ENCODE measurements at places on chromosomes 6 and 20. TPM values are rescaled to one million over a fixed set of nuclear protein-coding genes. Genes with fewer than 3 reads are reported as not detected.

The ENPP4 gene
- 5.4 TPM for total RNA-seq

The NOX3 gene
- not detected for total RNA-seq

The GJA10 gene
- total RNA-seq, result 0.32 TPM

The LAMP5 gene
- total RNA-seq, result not detected

The BPI gene
- total RNA-seq, result not detected

The CNKSR3 gene
- total RNA-seq, result 0.11 TPM

The SYCP2 gene
- 4.6 TPM for total RNA-seq

The KHDRBS2 gene
- total RNA-seq, result not detected

DNA sequence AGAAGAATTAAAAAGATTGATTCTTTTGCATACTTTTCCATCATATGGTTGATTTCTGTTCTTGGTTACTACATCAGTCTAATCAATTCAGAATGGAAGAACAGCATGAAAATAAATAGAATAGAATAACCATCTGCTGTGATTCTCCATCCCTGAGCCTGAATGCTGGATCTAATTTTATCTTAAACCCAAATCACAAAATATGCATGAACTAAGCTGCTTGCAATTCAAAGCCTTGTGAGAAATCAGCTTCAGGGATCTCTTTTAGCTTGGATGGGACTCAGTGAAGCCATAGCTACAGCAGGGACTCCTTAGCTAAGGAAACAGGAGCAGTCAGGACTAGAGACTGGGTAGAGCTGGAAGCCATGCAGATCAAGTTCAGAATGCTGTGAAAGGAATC lies 74.1 kb downstream of the TPBG start:
- H3K27ac ChIP-seq, result no peak overlapping the region
- no peaks in the 10 kb centered on the region for H3K36me3 ChIP-seq
- H3K27me3 ChIP-seq, result no peaks in the 10 kb centered on the region
- H3K4me1 ChIP-seq, result no peaks in the 10 kb centered on the region

DNA sequence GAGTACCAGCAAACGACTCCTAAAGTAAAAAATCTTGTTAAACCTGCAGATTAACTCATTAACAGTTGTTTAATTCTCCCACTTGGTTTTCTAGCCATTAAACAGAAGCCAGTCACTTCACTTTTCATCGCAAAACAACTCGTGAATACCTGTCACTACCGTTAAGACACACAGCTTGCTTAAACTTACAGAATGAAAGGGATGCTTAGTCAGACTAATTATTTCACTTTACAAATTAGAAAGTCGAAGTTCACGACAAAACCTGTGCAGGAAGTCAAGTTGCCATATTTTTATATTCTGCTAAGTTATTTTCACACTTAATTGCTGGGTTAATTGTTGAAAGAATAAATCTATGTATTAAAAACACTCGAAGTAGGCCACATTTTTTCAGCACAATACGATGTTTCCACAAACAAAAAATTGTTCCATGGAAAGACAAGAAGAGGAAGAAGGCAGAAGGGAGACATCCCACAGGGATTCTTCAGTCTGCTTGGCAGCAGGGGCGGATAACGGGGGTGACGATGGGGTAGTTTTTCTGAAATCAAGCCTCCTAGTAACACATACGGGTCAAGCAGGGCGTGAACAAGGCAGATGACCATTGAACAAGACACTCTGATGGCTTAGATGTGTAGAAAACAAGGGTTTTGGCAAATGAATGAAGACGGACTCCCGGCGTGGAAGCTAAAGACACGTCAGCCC lies 933 bp downstream of the SSR1 start:
- peak; percentile 38 for DNase-seq
- H3K27ac ChIP-seq, result peak overlapping the region; percentile 99
- H3K36me3 ChIP-seq, result peaks cover 51% of the 10 kb centered on the region
- no peaks in the 10 kb centered on the region for H3K27me3 ChIP-seq

GRCh38 chr6:72702421-72702820 lies 80.6 kb downstream of the KCNQ5 start:
- H3K27me3 ChIP-seq, result no peaks in the 10 kb centered on the region
- peaks cover 3% of the 10 kb centered on the region for H3K4me1 ChIP-seq
- peaks cover 3% of the 10 kb centered on the region for H3K36me3 ChIP-seq
- no peak overlapping the region for H3K4me3 ChIP-seq
- no peak overlapping the region for H3K27ac ChIP-seq

DNA sequence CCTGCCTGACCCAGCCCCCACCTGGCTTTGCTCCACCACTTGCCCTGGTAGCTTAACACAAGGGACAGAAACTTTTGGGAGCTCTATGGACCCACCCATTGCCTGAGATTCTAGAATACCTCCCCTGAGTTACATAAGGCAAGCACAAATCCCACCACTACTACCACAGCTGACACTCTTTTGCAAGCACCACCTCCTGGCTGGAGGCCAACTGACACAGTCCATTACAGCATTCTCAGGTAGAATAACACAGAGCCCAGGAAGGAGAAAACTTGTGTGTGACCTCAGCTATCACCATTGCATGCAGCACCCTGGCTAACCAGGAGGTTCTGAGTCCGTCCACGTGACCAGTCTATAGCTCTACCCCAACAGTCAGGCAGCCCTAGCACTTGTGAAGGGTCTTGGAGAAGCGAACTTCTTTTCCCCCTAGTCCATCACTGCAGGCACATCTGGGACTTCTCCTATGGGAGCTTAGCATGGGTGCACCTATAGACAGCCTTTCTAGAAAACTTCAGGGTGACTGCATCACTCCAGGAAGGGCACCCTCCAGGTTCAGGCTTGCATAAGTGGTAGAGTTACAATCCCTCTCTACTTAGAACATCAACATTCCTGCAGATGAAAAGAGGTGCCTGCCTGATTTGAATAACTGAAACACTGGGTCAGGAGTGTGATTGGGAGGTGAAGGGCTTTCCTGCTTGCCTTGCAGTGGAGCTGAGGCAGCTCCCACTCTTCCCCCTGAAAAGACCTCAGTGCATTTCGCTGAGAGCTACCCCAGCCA lies 30.1 kb downstream of the CITED2 start:
- H3K27ac ChIP-seq, result no peak overlapping the region
- no peaks in the 10 kb centered on the region for H3K27me3 ChIP-seq
- H3K36me3 ChIP-seq, result peaks cover 4% of the 10 kb centered on the region
- peaks cover 11% of the 10 kb centered on the region for H3K4me1 ChIP-seq
- DNase-seq, result no peak

GRCh38 chr6:75842191-75842590 lies 93.2 kb downstream of the MYO6 start:
- no peaks in the 10 kb centered on the region for H3K36me3 ChIP-seq
- H3K4me3 ChIP-seq, result no peak overlapping the region
- H3K27ac ChIP-seq, result no peak overlapping the region
- DNase-seq, result no peak
- no peaks in the 10 kb centered on the region for H3K4me1 ChIP-seq
- peaks cover 2% of the 10 kb centered on the region for H3K27me3 ChIP-seq

- no peaks in the 10 kb centered on the region for H3K27me3 ChIP-seq
- peaks cover 47% of the 10 kb centered on the region for H3K36me3 ChIP-seq
- H3K27ac ChIP-seq, result no peak overlapping the region
- H3K4me3 ChIP-seq, result no peak overlapping the region
- DNase-seq, result no peak
Measured at GRCh38 chr6:158188591-158188990, 20.4 kb downstream of the GTF2H5 start.

- DNase-seq, result peak; percentile 90
- H3K36me3 ChIP-seq, result peaks cover 35% of the 10 kb centered on the region
- no peaks in the 10 kb centered on the region for H3K27me3 ChIP-seq
- H3K4me1 ChIP-seq, result peaks cover 45% of the 10 kb centered on the region
Measured at GRCh38 chr6:41920921-41921711, at the start of the genes BYSL and MED20. Gene BYSL, plus strand, starts transcription at chr6:41921499. Its CDS starts 64 bp downstream, at chr6:41921563. Gene MED20, minus strand, starts transcription at chr6:41921139. Its CDS starts 121 bp downstream, at chr6:41921018.

DNA sequence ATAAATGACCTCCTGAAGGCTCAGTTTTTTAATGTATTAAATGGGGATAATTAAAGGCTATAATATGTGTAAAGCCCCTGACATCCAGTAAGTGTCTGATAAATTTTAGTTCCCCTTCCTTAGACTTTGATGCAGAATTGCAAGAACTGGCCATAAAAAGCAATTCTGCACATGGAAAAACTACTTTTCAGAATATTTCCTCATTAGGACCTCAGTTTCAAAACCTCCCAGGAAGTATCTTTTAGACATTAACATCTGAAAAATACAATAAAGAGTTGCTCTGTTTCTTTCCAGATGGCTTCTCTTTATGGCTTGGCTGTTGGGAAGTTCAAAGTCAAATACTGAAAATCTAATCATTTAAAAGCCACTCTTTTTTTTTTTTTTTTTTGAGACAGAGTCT lies 106.3 kb upstream of the ZNF217 start:
- H3K27me3 ChIP-seq, result no peaks in the 10 kb centered on the region
- no peak overlapping the region for H3K4me3 ChIP-seq
- no peaks in the 10 kb centered on the region for H3K36me3 ChIP-seq
- H3K4me1 ChIP-seq, result peaks cover 17% of the 10 kb centered on the region
- no peak for DNase-seq

DNA sequence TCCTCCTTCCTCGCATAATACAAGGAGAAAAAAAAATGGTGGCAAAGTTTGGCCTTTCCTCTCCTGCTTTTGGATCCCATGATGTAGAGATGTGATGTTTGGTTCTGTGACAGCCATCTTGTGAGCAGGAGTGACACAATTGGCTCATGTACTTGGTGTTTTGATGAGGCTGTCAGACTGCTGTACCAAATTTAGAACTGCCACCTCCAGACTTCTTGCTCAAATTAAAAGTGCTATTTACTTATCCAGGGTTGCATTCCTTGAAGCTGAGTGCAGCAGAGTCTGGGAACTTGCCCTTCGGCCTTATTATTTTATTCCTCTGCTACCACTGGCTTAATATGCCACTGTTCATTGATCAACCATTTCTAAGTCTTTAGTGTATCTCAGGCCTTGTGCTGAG lies 21.9 kb downstream of the BCAS1 start:
- no peak overlapping the region for H3K27ac ChIP-seq
- no peak overlapping the region for H3K4me3 ChIP-seq
- H3K36me3 ChIP-seq, result no peaks in the 10 kb centered on the region
- no peaks in the 10 kb centered on the region for H3K27me3 ChIP-seq

DNA sequence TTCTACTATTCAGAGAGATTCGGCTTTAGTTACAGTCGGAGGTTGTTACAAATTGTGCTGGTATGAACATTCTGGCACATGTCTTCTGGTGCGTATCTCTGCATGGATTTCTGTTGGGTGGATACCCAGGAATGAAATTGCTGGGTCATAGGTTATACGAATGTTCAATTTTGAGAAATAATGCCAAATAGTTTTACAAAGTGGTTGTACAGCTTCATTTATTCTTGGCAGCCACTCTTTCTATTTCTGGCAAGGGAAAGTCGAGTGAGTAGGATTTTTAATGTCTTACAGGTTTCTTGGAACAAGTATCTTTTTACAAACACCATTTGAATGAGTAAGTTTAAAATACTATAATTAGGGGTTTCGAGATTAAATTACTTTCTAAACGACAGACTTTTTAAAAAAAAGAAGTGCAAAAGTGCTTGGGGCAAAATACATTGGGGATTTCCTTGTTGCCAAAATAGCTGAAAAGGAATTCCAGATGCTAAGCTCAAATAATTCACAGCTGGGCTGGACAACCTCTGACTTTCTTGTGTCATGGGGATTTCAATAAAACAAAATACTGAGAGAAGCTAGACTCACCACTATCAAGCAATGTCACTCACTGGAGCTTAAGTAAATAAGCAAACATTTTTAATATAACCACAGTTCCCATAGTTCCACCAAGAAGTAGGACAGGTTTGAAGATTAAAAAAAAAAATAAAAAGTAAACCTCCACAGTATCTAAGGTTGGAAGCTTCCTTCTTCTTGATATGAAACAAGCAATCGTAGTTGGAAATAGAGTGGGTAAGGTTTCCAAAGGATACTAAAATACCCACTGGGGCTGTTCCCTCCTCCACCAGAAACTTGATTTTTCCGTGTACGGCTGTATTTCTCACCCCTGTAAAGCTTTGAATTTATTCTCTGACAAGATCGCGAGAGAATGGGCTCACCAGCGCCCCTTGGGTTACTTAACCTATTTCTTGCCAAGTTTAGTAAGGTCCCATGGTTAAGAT lies 21.6 kb upstream of the GFOD1 start:
- H3K4me3 ChIP-seq, result no peak overlapping the region
- DNase-seq, result no peak
- no peaks in the 10 kb centered on the region for H3K36me3 ChIP-seq
- peaks cover 7% of the 10 kb centered on the region for H3K27me3 ChIP-seq
- H3K4me1 ChIP-seq, result peaks cover 3% of the 10 kb centered on the region
- no peak overlapping the region for H3K27ac ChIP-seq

GRCh38 chr20:47717421-47717820 lies 67.9 kb downstream of the SULF2 start:
- H3K27ac ChIP-seq, result no peak overlapping the region
- H3K4me3 ChIP-seq, result no peak overlapping the region
- H3K27me3 ChIP-seq, result peaks cover 6% of the 10 kb centered on the region

DNA sequence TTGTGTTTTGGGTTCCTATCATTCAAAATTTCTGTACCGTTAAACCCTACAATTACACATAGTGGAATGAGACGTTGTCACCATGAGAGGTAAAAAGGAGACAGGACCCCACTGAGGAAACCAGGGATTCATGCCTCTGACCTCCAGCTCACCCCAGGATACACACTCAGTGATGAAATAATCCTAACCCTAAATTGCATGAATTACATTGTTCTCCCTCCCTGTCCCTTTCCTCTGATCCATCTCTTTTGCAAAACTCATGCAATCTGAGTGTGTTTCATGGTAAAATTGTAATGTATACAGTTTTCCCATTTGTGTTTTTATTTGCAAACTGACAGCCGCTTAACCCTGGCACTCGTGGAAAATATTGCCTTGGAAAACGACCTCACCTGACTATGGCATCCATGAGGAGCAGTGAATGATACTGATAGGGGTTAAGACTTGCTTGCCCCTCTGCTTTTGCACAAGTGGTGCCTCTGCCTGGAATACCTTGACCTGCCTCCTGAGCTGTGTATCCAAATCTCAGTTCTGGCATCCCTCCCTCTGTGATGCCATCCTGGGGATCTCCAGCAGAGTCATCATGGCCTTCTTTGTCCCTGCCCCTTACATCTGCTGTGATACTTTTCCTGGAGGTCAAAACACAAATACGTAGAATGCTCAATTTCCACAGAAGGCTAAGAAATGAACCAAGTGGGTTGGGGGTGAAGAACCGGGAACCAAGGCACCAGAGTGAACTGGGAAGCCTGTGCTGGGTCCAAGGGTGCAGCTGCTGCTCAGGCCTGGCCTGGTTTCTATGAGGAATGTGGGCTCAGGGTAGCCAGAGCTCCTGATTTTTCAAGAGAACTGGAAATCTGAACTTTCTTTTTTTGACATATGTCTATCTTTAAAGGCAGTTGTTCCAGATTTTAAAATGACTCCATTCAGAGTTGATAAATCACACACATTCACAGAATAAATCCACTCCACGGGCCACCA lies 211.6 kb upstream of the ZNF217 start:
- no peak overlapping the region for H3K27ac ChIP-seq
- no peaks in the 10 kb centered on the region for H3K36me3 ChIP-seq
- H3K4me1 ChIP-seq, result no peaks in the 10 kb centered on the region

Data from activated T-helper 2 cell treated with anti-CD3 and anti-CD28 coated beads, Interferon-gamma antibody, Interleukin-2, Interleukin-4, amounts not matched to agents 10 μg/mL and 5 μg/mL and 100 μg/mL, durations not matched to agents 14 hours and 24 hours and 36 hours (primary cell).